Panc1 (cell line): ENCODE measurements at places on chromosomes 3 and 15. TPM values are rescaled to one million over a fixed set of nuclear protein-coding genes. Genes with fewer than 3 reads are reported as not detected.

Gene TRPC1
- total RNA-seq: 29.6 TPM

Gene RYR3
- total RNA-seq: not detected

Gene OR5K2
- total RNA-seq: not detected

Gene GPR87
- total RNA-seq: not detected

Gene CCR2
- total RNA-seq: not detected

Gene CFAP100
- not detected for total RNA-seq

Gene TIMP4
- total RNA-seq: not detected

Gene SNTN
- not detected for total RNA-seq

Gene MAP6D1
- total RNA-seq: 7.9 TPM

Gene STAB1
- total RNA-seq: 0.39 TPM

Gene SPSB4
- 0.05 TPM for total RNA-seq

Gene ANKUB1
- not detected for total RNA-seq

Gene CTXN2
- 0.05 TPM for total RNA-seq

Gene CLPX
- 49.9 TPM for total RNA-seq

Gene PCOLCE2
- total RNA-seq: 14.6 TPM

Gene CCR3
- not detected for total RNA-seq

Gene PLA1A
- total RNA-seq: not detected

Gene RPP25
- total RNA-seq: 40.1 TPM

Gene IL1RAP
- 5.2 TPM for total RNA-seq

Gene OTOL1
- total RNA-seq: not detected

Gene SNX1
- 96.2 TPM for total RNA-seq

Gene SH2D7
- not detected for total RNA-seq

Gene HAPLN3
- 168 TPM for total RNA-seq

Gene THUMPD3
- total RNA-seq: 43.5 TPM

Gene SPG21
- total RNA-seq: 124 TPM

Gene MKRN3
- 7.9 TPM for total RNA-seq

Gene CCDC39
- not detected for total RNA-seq

Gene OR5AC2
- not detected for total RNA-seq

Gene FBXW12
- not detected for total RNA-seq

Gene PIGX
- total RNA-seq: 85.7 TPM
